ENCODE measurements at places on chromosomes 3 and 15.
A peak's percentile ranks its signal among the peaks of the same experiment; 100 is the strongest.

DNA sequence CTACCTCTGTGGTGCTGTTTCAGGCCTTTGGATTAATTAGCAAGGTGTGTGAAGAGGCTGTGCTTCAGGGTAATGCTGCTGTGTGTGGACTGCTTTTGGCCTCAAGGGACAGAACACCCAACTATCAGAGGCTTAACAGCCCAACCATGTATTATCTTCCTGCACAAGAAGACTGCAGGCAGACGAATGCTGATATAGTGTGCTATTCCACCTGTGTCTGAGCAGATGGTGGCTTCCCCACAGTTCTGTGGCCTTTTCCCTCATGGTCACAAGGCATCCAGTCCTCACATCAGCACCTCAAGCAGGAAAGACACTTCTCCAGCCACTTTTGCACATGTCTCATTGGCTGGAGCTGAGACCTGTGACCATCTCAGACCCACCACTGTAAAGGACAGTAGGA is 76.6 kb downstream of the CHCHD6 start:
- no peak for DNase-seq

DNA sequence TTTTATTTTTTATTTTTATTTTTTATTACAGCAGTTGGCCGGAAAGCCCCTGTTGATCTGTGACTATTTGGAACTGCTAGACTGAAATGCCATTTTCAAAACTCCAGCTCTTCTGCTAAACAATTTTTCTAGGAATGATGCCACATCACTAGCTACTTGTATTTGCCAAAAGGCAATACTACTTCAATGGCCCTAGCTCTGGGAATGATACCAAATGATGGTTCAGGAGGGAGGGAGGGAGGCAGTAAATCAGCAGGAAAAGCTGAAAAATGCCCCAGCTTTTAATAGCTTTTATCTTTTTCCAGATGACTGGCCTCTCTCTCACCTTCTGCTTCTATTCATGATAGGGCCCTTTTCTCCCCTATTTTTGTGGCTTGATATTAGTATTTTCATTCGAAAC is 2.6 kb upstream of the CHL1 start:
- no peak for DNase-seq

DNA sequence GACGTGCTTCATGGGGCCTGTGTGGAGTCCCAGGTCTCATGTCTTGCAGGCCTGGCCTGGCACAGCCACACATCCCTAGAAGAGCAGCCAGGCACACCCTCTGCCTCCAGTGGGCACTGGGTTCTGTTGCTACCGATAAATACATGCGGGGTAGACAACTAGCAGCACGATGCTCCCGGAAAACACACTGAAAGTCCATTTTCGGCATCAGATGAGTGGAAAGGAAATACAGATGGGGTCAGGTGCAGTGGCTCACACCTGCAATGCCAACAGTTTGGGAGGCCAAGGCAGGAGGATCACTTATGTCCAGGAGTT is 165.1 kb downstream of the NSMCE3 start:
- no peak for DNase-seq

GRCh38 chr3:99434190-99434589 is 204.2 kb upstream of the COL8A1 start:
- DNase-seq: no peak

DNA sequence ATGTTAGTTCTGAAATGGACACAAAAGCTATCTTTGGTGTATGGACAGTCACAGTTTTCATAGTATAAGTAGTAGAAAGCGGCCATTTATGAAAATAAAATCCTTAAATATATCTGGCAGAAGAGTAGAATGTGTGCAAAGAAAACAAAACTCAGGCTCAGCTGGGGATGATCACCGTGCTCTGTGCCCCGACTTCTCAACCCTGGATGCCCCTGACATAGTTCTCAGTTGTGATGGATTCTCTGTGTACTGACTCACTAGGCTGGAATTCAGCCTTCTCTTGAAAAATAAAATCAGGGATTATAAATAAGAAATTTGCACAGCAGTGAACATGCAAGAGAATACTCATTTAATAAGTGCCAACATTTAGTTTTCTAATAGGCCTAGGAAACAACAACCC is 925.1 kb upstream of the NR2F2 start:
- DNase-seq: no peak

- no peak for DNase-seq
These were observed 112.4 kb downstream of the ADCY5 start for GRCh38 chr3:123336441-123336851.

- DNase-seq: peak; percentile 7
These were observed 216.0 kb downstream of the DIPK2A start for GRCh38 chr3:144187531-144188210.

GRCh38 chr15:35252351-35252865 is 167.3 kb upstream of the NANOGP8 start:
- DNase-seq: no peak

GRCh38 chr3:100067589-100067988 is 46.7 kb downstream of the FILIP1L start:
- no peak for DNase-seq

- no peak for DNase-seq
These were observed 98.2 kb upstream of the UBE3A start for GRCh38 chr15:25536801-25537611.

DNA sequence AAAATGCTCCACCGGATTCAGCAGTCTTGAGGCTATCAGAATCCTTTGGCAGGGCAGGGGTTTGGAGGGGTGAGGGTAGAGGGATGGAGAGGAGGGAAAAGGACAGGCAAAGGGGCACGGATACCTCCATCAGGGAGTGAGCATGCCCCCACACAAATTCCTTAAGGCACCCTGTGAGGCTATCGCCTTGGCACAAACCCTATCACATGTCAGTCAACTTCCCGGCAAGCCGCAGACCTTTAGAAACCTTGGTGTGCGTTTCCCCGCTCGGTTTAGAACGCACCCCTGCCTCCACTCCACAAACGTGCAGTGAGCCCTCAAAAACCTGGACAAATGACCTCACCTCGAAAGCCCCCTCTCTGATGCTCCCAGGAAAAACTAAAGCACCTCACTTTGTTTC is 422 bp upstream of the SETMAR start:
- DNase-seq: no peak

DNA sequence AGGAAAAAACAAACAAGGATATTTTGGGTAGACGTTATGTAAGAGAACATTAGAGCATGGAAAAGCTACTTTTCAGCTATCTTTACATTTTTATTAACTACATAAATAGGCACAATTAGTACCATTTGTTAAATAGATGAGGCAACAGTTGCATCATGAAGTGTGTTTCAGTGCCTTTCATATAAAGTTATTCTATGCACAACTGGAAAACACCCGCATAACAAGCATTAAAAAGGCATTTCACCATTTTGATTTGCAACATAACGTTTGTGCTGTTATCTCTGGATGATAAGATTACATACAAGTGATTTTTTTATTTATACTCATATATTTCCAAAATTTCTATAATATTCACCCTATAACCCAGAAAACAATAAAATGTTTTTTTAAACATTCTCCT is 69.5 kb downstream of the CBLB start:
- DNase-seq: no peak

GRCh38 chr15:50148362-50148963 is 29.4 kb upstream of the ATP8B4 start:
- DNase-seq: peak; percentile 38

DNA sequence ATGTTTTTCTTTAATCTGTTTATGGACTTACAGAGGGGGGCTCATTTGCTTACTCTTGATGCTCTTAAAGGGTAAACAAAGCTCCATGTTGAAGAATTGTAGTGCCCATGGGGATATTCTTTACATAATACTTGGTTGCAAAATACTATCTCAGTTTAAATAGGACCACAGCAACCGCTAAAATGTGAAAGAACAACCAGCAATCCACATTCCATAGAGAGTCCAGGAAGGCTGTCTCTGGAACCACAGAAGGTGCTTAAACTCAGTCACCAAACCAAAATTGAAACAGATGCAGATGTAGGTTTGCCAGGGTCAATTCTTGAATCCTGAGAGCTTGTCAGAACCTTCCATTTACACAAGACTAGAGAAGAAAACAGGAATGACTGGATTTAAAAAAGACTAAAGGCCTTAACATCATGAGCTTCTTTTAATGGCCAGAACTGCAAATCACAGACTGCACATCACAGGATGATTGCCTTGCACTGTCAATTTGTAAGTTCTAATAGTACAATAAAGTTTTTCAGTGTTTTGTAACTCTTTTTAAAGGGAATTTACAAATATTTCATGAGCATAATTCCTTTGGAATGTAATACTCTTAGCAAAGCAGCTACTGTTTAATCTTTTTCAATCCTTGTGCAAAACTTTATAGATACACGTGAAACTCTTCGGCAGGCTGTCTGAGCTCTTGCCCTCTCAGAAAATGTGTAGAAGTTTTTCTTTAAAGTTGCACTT is 661.6 kb downstream of the SI start:
- DNase-seq: no peak

DNA sequence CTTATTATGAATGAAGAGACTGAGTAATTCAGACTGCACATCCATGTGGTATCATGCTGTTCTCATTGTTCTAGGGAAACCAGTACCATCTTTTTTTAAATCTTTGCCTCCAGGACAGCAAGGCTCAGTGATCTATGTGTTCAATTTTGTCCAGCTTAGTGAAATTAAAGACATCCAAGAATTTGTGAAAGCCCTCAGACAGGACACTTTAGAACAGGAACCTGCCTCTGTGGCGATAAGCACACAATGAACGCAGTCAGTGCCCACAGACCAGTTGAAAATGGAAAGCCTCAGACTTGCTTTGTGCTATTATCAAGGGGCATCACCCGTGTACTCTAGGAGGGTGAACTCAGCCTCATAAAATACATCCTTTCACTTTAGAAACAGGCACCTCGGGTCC is 20.1 kb downstream of the EID1 start:
- DNase-seq: no peak

GRCh38 chr15:24752354-24752753 is 76.8 kb downstream of the NPAP1 start:
- DNase-seq: no peak

DNA sequence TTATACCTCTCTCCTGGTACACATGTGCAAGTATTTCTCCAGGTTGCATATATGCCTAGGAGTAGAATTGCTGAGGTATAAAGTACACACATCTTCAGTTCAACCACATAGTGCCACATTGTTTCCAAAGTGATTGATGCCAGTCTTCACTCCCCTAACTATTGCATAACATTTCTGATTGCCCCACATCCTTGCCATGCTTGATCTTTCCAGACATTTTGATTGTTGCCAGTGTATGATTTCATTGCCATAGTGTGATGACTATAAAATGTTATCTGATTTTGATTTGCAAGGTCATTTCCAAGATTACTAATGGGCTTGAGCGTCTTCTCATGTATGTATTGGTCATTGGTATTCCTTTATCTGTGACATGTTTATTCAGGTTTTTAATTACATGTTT is 61.1 kb upstream of the MLF1 start:
- no peak for DNase-seq

DNA sequence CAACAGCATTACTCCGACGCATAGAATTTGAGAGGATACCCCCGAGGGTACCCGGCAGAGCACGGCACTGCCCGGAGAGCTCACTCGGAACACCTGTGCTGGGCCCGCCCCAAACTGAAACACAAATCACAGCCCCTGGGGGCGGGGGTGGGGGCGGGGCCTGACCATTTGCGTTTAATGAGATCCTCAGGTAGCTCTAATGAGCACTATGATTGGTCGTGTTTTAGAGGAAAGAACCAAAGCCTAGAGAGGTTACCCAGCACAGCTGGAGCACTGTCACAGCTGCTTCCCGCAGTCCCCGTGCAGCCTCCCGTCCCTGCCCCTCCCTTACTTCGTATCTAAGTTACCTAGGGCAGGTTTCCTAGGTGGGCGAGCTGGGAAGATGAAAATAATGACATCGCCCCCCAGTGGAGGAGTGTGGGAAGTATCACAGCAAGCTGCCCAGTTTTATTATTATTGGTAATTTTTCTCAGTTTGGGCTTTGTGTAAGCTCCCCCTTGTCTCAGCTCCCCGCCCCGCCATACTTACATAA is 187.1 kb downstream of the PDE8A start:
- DNase-seq: no peak

GRCh38 chr3:190346541-190346940 is 24.3 kb upstream of the CLDN1 start:
- no peak for DNase-seq

DNA sequence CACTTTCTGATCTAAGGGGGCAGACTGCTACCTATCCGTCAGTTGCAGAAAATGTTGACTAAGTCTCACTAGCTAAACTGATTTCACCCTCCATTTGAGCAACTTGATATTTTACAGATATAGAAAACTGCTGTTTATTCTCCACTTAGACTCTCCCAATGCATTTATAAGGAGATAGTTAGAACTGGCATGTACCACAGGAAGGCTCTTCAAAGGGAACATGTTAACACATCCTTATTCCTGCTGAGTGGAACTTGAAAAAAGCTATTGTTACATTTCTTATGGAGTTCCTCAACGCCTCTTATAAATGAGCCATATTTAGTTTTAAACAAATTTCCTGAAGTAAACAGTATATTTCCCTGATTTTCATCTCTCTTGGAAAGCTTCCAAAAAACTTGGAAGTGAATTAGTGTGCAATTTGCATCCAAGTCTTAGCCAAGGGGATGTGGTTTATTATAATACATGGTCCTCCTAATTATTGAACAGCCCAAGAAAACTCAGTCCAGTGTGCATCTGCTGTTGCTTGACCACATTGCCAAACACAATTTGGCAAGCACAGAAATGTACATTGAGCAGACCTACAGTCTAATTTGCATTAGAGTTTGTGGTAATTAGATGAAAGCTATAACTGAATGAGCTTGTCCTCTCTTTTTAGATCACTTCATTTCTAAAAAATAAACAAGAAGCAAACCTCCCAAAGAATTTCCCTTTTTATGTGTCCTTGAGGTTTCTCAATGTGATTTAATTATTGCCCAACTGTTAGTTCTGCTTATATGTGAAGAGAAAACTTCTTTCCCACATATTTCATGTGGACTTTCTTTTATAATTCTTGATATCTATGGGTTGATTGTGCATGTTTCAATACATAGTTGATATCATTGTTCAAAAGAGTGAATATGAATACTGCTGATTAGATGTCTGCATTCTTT is 72.6 kb upstream of the DPH6 start:
- DNase-seq: no peak

GRCh38 chr3:187927565-187927964 is 182.3 kb upstream of the BCL6 start:
- DNase-seq: no peak

GRCh38 chr15:92653836-92654539 is 1.6 kb downstream of the FAM174B start:
- no peak for DNase-seq

GRCh38 chr15:81329446-81329845 is 5.5 kb upstream of the STARD5 start:
- no peak for DNase-seq

GRCh38 chr15:87631775-87632174 is 624.8 kb downstream of the NTRK3 start:
- no peak for DNase-seq

GRCh38 chr15:46622851-46623250 is 988.0 kb downstream of the SQOR start:
- DNase-seq: no peak

- no peak for DNase-seq
These were observed 5.5 kb upstream of the RNF111 start for GRCh38 chr15:58981808-58982475.

Measured in T1000 (cell line).